Activated gamma-delta T cell (primary cell): ENCODE measurements at places on chromosomes 3 and 15.
A peak's percentile ranks its signal among the peaks of the same experiment; 100 is the strongest.

GRCh38 chr3:49495023-49495422 lies 25.0 kb downstream of the DAG1 start:
- no peak for DNase-seq

DNA sequence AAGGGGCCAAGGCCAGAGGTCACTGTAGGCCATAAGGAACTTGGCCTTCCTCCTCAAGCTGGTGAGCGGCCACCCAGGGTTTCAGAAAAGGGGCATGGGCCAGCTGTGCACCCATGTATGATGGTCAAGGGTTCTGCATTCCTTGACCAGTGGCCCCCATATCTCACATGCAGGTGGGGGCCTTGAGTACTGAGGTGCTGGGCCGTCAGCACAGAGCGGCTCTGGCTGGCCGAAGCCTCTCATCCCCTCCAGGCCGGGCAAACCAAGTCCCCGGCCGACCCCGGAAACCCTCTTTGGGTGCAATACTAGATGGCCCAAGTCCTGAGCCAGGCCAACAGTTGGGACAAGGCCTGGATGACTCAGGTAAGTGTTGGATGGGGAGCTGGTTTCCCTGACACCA lies 9.5 kb downstream of the ALG3 start:
- no peak for DNase-seq

GRCh38 chr15:60844511-60845174 lies 365.7 kb upstream of the ICE2 start:
- DNase-seq: no peak

DNA sequence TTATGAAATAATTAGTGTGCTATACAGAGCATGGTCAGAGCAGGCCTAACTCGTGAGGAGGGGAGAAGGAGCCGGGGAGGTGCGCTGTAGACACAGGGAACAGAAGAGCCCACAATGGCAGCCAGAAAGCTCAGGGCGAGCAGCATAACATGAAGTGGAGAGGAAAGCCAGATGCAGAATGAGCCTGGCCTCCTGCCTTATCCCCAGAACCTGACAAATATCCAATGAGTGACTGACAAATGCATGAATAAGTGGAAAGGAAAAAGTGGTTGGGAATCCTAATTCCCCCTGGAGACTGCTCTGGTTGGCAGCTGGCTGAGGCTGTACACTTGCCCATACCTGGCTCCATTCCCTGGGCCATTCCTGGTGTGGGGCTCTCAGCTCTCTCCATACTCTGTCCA lies 9.2 kb upstream of the MST1R start:
- no peak for DNase-seq

DNA sequence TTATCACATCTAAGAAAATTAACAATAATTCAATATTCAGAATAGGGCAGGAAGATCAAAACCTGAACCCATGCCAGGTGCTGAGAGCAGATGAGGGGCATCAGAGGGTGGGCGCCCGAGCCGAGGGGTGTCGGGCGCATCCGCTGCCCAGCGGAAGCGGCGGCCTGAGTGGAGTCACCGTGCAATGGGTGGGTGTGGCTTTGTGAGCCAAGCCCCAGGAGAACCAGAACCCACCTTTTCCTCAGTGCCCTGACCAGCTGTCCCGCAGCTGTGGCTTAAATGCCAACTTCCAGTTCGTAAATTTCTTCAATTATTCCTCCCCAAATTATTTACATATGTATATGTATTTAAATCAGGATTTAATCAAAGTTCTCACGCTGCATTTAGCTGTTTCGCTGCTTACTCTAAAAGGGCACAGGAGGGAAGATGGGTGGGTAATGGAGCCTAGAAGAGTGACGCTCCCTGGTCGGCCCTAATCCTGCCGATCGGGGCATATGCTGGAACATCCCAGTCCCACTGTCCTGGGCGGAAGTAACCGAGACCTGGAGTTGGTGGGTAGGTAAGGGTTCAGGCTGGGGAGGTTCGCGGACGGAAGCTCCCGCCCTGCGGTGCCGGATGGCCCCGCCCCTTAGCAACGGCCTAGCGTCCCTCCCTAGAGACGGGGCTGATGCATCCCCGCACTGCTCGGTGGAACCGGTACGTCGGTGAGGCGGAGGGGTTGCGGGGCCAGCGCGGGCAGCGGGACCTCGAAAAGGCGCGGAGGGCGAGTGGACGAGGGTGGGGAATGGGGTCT lies 1.3 kb downstream of the DNAH1 start:
- DNase-seq: peak; percentile 47

DNA sequence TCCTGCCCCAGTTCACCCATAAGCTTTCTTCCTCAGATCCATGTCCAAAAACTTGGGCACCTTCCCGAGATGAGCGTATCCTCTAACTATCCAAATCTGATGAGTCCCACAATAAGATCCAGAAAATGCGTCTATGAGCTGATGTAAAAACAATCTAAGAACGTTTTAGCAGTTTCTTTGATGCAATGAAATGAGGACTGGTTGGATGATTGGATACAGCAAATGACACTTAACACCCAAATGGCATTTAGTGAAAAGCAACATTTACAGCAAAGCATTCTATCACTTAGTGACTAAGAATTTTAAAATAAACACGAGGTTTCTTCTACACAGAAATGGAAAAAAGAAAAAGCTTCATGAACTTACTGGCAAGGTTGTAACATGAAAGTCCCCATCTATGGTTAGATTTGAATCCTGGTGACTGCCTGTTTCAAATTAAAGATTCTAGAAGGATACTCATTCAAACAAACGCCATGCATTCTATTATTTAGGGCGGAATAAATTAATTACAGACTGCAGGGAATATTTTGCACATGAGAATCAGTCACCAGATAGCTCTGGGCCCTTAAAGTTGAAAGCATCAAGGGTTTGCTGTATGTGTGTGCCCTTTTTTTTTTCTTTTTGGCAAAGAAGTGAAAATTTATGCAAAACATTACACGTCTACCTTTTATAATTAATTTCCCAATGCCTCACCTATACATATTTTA lies 598.6 kb downstream of the FOXP1 start:
- DNase-seq: no peak

GRCh38 chr3:140443073-140443472 lies 234.8 kb upstream of the TRIM42 start:
- DNase-seq: no peak

DNA sequence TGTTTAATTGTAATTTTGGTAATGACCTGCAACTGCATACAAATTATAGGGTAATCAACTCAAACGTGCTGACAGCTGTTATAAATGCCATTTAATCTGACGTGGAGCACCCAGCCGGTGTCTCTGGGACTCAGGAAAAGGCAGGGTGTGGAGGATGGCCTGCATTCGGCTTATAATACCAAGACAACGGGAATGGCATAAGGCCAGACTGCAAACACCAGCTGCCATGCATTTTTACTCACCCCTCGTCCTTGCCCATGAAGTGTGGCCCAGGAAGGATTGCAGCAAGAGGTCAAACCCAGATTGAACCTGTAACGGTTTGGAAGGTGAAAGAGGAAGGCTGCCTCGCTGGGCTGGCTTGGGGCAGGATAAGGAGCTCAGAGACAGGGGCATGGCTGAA lies 96.4 kb downstream of the WNT7A start:
- no peak for DNase-seq

GRCh38 chr3:95460274-95460673 lies 1354.1 kb upstream of the EPHA6 start:
- DNase-seq: no peak

DNA sequence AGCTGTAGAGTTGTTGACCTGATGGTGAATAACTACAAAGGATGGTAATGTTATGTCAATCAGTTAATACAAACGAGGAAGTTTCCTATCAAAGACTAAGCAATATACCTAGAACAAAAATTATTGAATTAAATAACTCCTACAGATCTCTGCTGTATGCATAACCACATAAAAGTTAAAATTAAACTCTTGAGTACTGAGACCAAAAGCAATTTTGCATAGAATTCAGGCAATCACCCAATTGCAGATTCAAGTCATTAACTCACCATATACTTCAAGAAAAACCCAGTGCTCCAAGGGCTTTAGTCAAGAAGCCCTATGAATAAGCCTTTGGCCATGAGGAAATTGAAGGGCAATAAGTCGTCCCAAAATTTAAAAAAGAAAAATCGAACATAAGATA lies 518.8 kb downstream of the MECOM start:
- DNase-seq: no peak

DNA sequence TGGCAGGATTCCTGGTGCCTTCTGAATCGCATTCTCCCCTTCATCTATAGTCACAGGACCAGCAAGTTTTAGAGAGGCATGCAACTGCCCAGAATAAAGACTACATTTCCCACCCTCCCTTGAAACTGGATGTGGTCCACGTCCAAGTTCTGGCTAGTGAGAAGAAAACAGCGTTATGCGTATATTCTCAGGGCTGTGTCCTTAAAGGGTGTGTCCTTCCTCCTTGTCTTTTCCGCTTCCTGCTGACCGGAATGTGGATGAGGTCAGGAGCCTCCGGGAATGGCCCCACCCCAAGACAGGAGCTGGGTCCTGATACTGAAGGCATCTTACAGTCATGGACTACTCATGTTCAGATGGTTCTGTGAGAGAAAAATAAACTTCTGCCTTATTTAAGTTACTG lies 20.2 kb downstream of the CHST2 start:
- DNase-seq: no peak

DNA sequence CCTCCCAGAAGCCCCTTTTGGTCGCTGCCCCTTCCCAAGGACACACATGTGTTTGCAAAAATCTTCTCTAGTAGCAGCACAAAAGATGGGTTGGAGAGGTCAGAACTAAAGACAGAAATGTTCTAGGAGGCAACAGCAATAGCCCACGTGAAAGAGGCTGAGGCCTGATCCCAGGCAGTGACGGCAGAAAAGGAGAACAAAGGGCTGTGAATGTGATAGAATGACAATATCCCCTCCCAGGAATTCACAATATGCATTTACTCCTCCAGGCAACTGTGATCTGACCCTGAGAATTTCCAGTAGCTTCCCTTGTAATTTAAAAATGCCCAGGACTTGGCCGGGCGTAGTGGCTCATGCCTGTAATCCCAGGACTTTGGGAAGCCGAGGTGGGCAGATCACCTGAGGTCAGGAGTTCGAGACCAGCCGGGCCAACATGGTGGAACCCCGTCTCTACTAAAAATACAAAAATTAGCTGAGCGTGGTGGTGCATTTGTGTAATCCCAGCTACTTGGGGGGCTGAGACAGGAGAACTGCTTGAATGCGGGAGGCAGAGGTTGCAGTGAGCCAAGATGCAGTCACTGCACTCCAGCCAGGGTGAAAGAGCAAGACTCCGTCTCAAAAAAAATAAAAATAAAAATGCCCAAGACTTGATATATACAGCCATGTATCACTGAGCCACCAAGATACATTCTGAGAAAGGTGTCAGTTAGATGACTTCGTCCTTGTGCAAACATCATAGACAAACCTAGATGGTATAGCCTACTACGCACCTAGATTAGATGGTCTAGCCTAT lies 43.6 kb upstream of the PIAS1 start:
- no peak for DNase-seq

GRCh38 chr3:192731233-192731632 lies 3.9 kb upstream of the FGF12 start:
- DNase-seq: no peak

DNA sequence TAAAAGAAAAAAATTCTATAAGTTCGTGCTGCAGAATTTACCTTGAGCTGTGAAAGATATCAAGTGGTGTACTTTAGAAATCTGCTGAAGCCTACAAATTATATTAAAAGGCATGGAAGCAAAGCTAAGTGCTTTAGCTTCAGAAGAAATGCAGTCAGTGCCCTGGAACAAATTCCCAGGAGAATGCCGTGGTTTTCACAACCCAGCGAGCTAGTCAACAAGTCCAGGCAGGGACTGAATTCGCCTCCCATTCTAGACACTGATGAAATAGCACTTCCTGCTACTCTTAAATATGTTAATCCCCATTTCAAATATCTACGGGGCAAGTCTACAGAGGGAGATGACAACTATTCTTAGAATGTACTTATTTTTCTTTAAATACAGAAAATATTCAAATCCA lies 326.4 kb upstream of the IGF1R start:
- DNase-seq: no peak

DNA sequence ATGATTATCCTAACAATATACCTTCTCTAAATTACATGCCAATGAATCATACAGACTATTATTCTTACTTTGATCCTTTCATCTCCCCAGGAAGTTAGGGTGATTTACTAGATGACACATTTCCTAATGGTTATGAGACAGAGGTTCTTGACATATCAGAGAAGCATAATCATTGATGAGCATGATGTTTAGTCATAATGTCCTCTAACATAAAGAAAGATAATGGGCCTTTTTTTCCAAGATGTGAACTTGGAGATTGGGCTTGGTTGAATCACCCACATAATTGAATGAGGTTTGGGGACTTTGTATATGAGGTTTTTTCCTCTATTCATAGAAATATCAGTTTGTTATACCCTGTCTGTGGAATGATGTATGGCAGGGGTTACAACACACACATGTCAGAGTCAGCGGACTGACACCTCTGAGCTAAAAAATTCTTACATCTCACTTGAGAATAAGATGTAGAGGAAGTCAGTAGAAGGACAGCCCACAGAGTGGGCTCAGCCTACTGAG lies 69.7 kb upstream of the DCBLD2 start:
- no peak for DNase-seq
